ENCODE measurements at places on chromosomes 2 and 18. TPM values are rescaled to one million over a fixed set of nuclear protein-coding genes. Genes with fewer than 3 reads are reported as not detected.

DNA sequence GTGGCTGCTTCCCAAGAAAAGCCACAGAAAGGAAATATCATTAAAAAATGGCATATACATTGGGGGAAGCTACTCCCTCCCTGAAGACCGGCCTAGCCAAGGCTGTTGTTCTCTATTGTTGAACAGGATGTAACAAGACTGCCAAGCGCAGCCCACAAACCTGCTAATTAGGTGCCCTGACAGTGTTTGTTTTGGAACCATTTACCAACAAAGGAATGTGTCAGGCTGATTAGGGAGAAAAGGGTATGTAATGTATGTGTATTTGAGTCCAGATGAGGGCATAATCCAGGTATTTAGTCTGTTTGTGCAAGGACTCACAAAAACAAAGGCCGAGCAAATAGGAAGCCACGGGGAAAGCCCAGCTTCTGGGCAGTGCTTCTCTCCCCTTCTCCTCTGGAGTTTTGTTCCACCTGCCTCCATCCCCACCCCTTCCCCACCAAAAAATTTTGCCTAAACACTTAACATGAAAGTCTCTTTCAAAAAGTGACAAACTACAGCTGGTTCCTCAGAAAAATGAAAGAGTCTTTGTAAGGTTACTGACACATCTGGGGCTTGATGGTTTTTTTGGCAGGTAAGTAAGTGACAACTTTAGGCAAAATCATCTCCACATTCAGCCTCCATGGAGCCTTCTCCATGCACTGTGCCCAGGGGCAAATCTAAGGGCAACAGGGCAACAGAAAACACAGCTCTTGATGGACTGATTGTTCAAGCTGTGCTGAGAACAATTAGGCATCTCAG, 78.3 kb upstream of the FZD5 start:
- DNase-seq: no peak
- H3K4me1 ChIP-seq: no peaks in the 10 kb centered on the region
- H3K27me3 ChIP-seq: no peaks in the 10 kb centered on the region
- H3K27ac ChIP-seq: no peak overlapping the region
- no peak overlapping the region for H3K4me3 ChIP-seq

DNA sequence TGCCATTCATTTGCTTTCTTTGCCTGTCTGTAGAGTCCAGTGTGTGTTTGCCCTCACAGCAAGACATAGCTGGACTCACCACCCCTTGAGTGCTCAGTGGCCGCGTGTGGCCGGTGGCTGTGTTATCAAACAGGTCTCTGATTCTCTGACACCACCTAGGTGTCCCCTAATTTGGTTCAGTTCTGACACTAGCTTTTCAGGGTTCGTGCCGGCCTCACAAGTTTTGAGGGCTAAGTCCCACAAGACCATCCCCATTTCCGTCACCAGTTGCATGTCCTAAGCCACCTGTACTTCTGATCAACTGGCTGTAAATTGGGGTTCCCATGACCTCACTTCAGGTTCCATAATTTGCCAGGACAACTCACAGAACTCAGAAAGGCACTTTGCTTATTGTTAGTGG, 23.5 kb downstream of the NCK2 start:
- peaks cover 30% of the 10 kb centered on the region for H3K36me3 ChIP-seq
- peaks cover 84% of the 10 kb centered on the region for H3K4me1 ChIP-seq
- no peak for DNase-seq

Gene APOB
- polyA plus RNA-seq: not detected

Gene STARD6
- polyA plus RNA-seq: 0.31 TPM

Gene MPP4
- polyA plus RNA-seq: not detected

DNA sequence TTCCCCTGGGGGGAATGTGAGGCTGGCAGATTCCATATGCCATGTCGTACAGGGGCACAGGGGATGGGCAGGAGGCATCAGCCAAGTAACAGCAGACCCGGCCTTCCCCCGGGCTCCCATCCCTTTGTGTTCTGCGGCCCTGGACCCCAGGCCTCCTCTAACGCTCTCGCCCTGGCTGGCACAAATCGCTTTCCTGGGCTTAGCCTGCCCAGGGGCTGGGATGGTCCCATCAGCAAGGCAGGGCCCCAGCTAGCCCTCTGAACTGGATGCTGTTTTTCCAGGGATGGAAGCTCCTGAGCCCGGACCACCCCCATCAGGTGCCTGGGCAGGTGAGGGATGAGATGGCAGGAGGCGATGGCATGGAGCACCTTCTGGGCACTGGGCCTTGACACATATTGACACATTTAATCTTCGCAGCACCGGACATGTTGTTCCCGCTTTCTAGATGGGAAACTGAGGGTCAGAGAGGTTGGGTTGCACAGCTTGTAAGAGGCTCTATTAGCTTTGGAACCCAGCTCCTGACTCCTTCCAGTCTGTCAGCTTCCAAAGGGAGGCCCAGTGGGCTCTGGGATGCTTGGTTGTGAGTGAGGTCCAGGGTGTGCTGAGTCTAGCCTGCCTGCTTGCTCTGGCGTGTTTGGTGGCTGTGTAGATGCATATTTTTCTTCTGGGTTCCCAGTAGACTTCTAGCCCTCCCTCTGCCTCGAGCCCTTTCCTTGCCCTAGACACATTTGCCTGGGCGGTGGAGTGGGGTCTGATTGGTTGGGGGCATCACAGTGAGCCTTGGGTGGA, 40.3 kb downstream of the GLI2 start:
- no peaks in the 10 kb centered on the region for H3K36me3 ChIP-seq
- no peaks in the 10 kb centered on the region for H3K4me1 ChIP-seq
- no peak overlapping the region for H3K27ac ChIP-seq
- H3K27me3 ChIP-seq: no peaks in the 10 kb centered on the region

GRCh38 chr2:3132466-3132865, 245.2 kb downstream of the EIPR1 start:
- no peaks in the 10 kb centered on the region for H3K27me3 ChIP-seq
- no peaks in the 10 kb centered on the region for H3K36me3 ChIP-seq
- no peak overlapping the region for H3K27ac ChIP-seq
- DNase-seq: no peak
- H3K4me1 ChIP-seq: no peaks in the 10 kb centered on the region

Gene DLX1
- not detected for polyA plus RNA-seq

DNA sequence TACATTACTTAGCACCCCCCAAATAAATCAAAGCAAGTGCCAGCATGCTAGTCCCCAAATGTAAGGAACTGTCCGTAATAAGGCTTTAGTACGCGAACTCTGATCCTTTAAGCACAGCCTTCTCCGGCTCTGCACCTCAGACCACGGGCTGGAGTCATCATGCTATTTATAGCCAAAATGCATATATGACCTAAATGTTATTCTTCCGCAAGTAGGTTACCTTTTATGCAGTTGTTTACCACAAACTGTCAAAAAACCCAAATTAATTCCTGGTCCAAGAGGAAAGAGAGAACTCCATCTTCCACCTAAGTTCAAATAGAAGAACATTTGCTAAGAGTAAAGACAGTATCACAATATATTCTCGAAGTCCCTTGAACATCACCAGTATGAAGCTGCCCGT, 42.7 kb downstream of the ZNF516 start:
- H3K36me3 ChIP-seq: no peaks in the 10 kb centered on the region
- no peak overlapping the region for H3K4me3 ChIP-seq
- H3K27ac ChIP-seq: no peak overlapping the region
- H3K4me1 ChIP-seq: no peaks in the 10 kb centered on the region
- no peak for DNase-seq
- no peaks in the 10 kb centered on the region for H3K27me3 ChIP-seq

DNA sequence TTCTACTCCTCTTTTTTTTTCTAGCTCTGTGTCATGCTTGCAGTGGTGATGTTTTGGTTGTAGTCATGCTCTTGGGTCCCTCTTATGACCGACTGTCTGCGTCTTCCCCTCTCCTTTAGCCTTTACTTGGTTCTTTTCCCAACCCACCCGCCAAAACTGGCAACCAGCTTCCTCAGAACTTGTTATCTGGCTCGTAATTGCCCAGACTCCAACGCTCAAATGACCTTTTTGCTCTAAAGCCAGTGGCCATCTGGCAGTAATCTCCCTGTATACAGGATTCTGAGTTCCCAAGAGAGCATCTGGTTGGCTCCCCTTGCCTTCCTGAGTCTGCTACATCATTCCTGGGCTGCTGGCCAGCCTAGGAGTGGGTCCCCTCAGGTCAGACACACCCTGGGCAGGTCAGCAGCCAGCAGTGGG, 147.2 kb downstream of the MGAT5 start:
- H3K36me3 ChIP-seq: peaks cover 17% of the 10 kb centered on the region
- DNase-seq: no peak
- no peak overlapping the region for H3K4me3 ChIP-seq
- no peaks in the 10 kb centered on the region for H3K27me3 ChIP-seq
- H3K4me1 ChIP-seq: no peaks in the 10 kb centered on the region
- no peak overlapping the region for H3K27ac ChIP-seq

- H3K27ac ChIP-seq: no peak overlapping the region
- no peaks in the 10 kb centered on the region for H3K36me3 ChIP-seq
- no peaks in the 10 kb centered on the region for H3K4me1 ChIP-seq
- no peak overlapping the region for H3K4me3 ChIP-seq
Measured at GRCh38 chr2:133194777-133195335, 373.4 kb downstream of the NCKAP5 start.

Gene CTDSP1
- 22.5 TPM for polyA plus RNA-seq

GRCh38 chr2:1492711-1493430, 79.6 kb downstream of the TPO start:
- no peak overlapping the region for H3K27ac ChIP-seq
- DNase-seq: no peak
- H3K4me1 ChIP-seq: no peaks in the 10 kb centered on the region

Gene ASB18
- not detected for polyA plus RNA-seq

Gene CD28
- polyA plus RNA-seq: 52.2 TPM

DNA sequence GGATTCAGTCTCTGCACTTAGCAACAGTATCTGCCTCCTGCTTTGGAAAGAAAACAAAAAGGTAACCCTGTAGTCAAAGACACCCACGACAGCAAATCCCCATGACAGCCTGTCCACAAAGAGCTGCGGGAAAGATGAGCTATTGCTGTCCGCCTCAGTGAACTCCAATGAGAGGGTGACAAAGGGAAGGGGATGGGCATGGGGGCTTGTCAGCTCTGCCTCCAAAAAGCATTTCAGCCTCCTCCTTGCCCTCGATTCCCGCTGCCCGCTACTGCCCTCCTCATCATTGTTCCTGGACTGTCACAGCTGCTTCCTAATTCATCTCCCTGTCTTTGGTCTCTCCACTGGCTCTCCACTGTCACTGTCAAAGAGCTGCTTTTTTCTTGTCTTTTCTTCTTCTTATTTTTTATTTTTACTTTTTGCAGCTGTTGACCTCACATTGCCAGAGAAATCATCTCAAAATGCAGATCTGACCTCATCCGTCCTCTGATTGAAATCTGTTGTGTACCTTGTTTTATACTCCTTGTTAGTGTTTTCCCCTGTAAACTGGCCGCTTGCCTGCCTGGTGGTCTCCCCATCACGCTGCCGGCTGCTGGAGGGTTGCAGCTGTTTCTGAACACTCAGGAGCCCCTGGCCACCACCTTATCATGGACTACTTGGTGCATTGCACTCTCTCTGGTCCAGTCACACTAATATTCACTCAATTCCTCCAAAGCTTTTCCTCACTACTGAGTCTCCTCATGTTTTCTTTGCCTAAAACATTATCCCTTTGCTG, 7.9 kb upstream of the E2F6 start:
- DNase-seq: no peak
- no peak overlapping the region for H3K27ac ChIP-seq
- no peaks in the 10 kb centered on the region for H3K36me3 ChIP-seq
- H3K4me3 ChIP-seq: no peak overlapping the region

Measured in naive thymus-derived CD4-positive, alpha-beta T cell (primary cell).